Activated T-helper 2 cell treated with anti-CD3 and anti-CD28 coated beads, Interferon-gamma antibody, Interleukin-2, Interleukin-4, amounts not matched to agents 10 μg/mL and 5 μg/mL and 100 μg/mL, durations not matched to agents 14 hours and 24 hours and 36 hours (primary cell): ENCODE measurements at places on chromosomes 5 and 9. TPM values are rescaled to one million over a fixed set of nuclear protein-coding genes. Genes with fewer than 3 reads are reported as not detected.

GRCh38 chr9:87850391-87850790, 32.3 kb upstream of the SPATA31E1 start:
- no peaks in the 10 kb centered on the region for H3K36me3 ChIP-seq
- no peaks in the 10 kb centered on the region for H3K4me1 ChIP-seq
- H3K27me3 ChIP-seq, result peaks cover 11% of the 10 kb centered on the region
- H3K27ac ChIP-seq, result no peak overlapping the region

DNA sequence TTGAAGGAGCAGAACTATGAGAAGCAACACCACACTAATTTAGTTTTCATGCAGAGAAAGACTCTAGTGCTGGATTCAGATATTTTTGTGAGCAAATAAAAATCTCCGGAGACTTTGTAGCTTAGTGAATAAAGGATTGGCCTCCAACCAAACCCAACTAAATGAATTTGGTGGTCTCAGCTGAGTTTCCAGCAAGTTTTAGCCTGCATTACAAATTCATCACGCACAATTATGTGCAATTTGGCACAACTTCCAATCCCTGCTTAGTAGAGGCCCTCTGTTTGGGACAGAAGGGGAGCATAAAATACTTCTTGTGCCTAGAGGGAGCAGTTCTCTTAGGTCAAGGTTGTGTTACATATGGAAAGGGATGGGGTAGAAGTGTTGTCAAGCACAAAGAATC, 112.3 kb upstream of the ADAMTSL1 start:
- no peak for DNase-seq
- H3K27ac ChIP-seq, result no peak overlapping the region
- H3K27me3 ChIP-seq, result no peaks in the 10 kb centered on the region
- H3K4me3 ChIP-seq, result no peak overlapping the region
- no peaks in the 10 kb centered on the region for H3K36me3 ChIP-seq

- peaks cover 6% of the 10 kb centered on the region for H3K27me3 ChIP-seq
- peaks cover 19% of the 10 kb centered on the region for H3K4me1 ChIP-seq
- no peak for DNase-seq
- H3K36me3 ChIP-seq, result peaks cover 4% of the 10 kb centered on the region
Measured at GRCh38 chr9:98248737-98249474, 6.5 kb downstream of the TBC1D2 start.

DNA sequence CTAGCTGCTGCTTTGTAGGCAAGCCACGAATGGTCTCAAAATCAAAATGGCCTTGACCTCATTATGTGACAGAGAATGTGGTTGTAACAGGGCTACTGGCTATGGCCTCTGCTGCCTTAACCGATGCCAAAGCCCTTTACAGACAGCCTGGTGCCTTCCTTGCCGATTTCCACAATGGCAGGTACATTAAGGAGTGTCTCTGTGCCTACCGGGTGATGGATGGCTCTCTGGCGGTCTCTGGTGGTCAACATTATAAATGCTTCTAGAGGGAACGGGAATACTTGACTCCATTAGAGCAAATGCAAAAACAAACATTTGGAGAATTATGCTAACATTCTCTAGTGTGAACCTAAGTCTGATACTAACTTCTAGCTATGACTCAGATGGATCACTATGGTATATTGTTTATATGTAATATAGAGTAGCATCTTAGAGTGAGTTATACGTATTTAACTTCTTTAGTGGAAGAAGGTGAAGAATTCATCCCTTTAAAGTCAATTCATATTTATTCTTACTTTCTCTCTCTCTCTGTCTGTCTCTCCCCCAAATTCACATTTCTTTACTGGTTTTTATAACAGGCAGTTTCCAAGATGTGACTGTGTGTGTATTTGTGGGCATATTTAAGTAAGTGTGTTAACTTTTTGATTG, 52.5 kb downstream of the RPS23 start:
- H3K4me1 ChIP-seq, result peaks cover 7% of the 10 kb centered on the region
- no peaks in the 10 kb centered on the region for H3K27me3 ChIP-seq

GRCh38 chr9:16815079-16815478, 55.4 kb downstream of the BNC2 start:
- no peaks in the 10 kb centered on the region for H3K36me3 ChIP-seq
- no peak overlapping the region for H3K4me3 ChIP-seq
- DNase-seq, result no peak
- H3K4me1 ChIP-seq, result no peaks in the 10 kb centered on the region
- H3K27me3 ChIP-seq, result no peaks in the 10 kb centered on the region

Gene ADAMTSL2
- total RNA-seq, result not detected in 2 replicates

Gene RLN2
- 1.4 and 1.7 TPM in 2 replicates for total RNA-seq

Gene BAAT
- total RNA-seq, result not detected in 2 replicates

Gene ANKRD31
- 0.11 and 0.28 TPM in 2 replicates for total RNA-seq

Gene ACOT12
- total RNA-seq, result not detected in 2 replicates
